ENCODE measurements at places on chromosomes 3 and 15.

DNA sequence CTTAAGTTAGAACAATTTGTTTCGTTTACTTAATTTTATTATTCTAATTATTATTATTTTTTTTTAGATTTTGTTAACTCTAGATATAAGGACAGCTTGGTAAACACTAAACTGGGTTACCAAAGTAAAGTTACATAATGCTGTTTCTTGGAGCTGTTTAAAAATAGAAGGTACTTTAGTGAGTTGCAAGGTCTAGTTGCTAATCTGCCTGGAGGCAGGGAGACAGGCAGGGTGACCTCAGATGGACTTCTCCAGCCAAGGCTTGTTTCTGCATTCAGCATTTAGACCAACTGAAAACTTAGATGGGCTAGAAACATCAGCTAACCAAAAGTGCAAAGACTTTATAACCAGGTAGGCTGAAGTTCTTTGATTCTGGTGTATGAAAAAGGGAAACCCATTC lies 336.4 kb upstream of the GRM7 start:
- DNase-seq, result no peak

DNA sequence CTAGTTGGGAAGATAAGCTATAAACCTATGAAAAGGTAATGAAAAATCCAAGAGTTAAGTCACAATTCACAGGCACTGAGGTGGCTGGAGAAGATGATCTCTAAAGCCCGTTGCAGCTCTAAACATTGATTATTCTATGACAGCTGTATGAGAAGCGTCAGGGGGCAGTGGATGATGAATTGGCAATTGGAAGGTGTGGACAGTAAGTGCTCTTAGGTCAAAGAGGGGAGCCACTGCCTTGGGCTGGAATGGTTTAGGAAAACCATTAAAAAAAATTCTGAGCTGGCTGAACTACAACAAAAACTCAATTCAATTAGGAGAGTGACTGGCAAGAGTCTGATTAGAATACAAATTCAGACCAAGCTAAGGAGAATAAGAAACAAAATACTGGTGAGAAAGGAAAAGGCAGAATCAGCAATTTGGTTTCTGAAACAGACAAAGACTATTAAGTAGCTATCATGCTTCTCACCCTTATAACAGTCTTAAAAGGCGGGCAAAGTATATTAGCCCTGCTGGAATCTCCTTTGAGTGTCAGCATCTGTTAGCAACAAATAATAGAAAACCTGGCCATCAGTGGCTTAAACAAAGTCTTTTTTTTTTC lies 8.8 kb upstream of the NMD3 start:
- DNase-seq, result no peak

GRCh38 chr3:194081826-194082225 lies 54.1 kb upstream of the HES1 start:
- no peak for DNase-seq

GRCh38 chr15:63015618-63016017 lies 26.9 kb upstream of the TPM1 start:
- no peak for DNase-seq

GRCh38 chr3:111541911-111542483 lies at the start of gene CD96:
CD96 (plus strand) TSS chr3:111542197; CDS start chr3:111542249, 52 bp downstream.
- DNase-seq, result no peak

GRCh38 chr3:134027631-134028030 lies 2.1 kb downstream of the SLCO2A1 start:
- no peak for DNase-seq

DNA sequence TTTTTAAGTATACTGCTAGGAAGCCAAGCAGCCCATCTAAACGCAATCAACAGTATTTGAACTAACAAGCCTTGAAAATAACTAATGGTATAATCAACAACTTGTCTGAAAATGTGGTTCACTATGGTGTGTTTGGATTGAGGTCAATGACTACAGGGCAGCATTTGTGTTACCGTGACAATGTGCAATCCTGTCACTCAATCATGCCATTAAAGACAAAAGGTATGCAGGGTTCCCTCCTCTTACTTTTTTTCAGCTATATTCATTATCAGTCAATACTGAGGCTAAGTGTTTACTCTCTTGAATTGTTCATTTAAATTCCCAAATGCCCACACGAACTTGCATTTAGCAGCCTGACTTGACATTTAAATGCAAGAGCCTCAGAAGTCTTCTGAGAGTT lies 1099.3 kb upstream of the EPHA6 start:
- DNase-seq, result no peak

DNA sequence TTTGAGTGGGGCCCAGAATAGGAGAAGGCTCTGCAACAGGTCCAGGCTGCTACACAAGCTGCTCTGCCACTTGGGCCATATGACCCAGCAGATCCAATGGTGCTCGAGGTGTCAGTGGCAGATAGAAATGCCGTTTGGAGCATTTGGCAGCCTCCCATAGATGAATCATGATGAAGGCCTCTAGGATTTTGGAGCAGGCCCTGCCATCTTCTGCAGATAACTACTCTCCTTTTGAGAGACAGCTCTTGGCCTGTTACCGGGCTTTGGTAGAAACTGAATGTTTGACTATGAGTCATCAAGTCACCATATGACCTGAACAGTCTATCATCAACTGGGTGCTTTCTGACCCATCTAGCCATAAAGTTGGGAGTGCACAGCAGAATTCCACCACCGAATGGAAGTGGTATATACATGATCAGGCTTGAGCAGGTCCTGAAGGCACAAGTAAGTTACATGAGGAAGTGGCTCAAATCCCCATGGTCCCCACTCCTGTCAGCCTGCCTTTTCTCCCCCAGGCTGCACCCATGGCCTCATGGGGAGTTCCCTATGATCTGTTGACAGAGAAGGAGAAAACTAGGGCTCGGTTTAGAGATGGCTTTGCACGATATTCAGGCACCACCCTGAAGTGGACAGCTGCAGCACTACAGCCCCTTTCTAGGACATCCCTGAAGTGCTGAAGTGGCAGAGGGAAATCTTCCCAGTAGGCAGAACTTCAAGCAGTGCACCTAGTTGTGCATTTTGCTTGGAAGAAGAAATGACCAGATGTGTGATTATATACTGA lies 971.4 kb downstream of the MCTP2 start:
- DNase-seq, result no peak

DNA sequence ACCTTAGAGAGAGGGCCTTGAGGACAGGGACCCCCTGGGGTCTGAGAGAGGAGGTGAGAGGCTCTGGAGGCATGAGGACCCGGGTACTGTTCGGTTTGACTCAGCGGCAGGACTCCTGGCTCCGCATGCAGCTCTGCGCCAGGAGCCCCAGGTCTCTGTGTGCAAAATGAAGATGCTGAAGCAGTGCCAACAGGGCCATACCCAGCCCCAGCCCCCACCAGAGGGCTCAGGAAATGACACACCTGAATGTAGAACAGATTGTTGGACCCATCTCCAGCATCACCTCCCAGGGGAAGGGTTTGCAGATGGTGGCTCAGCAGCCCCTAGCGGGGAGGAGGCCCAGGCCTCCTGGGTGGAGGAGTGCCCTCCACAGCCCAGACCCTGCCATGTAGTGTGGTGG lies 30.2 kb downstream of the EPHB3 start:
- no peak for DNase-seq

DNA sequence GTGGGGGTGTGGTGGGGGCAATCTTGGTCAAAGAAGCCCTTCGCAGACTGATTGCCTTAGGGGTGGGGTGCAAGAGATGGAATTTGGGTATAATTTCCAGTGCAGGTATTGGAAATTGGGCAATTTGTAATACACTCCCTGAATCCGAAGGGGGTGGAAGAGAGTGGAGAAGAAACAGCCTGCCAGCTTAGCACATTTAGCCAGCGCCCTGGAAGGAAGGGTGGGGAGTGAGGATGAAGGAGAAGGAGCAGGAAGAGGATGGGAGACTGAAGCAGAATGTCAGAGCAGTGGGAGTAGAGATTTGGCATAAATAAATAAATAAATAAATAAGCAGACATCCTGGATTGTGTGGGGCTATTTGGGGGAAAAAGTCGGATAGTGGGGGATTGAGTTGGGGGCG lies 1.6 kb downstream of the GAP43 start:
- DNase-seq, result no peak

DNA sequence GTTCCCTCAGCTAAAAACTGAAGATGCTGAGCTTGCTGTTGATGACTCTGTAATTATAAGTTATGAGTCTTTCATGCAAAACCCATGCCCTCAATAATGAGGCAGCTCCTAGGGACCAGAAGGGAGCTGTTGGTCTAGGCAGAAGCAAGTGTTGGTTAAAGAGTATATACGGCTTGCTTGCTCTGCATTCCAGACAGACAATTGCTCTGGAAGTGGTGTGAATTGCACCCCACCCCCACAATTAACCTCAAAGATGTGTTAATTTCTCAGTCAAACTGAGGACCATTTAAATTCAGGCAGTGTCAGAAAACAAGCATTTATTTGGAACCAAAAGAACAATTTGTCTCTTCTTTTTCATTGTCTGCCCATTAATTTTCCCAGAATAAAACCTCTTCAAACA lies 163.5 kb upstream of the EOMES start:
- DNase-seq, result no peak

- DNase-seq, result no peak
Measured at GRCh38 chr3:112605285-112605684, 35.7 kb downstream of the CCDC80 start.

- DNase-seq, result no peak
Measured at GRCh38 chr3:71629289-71629688, 45.8 kb upstream of the FOXP1 start.

- DNase-seq, result no peak
Measured at GRCh38 chr3:79329154-79329553, 438.6 kb downstream of the ROBO1 start.

- no peak for DNase-seq
Measured at GRCh38 chr3:95476534-95476933, 1337.9 kb upstream of the EPHA6 start.

- DNase-seq, result no peak
Measured at GRCh38 chr3:170709046-170709445, 123.2 kb upstream of the SLC7A14 start.

DNA sequence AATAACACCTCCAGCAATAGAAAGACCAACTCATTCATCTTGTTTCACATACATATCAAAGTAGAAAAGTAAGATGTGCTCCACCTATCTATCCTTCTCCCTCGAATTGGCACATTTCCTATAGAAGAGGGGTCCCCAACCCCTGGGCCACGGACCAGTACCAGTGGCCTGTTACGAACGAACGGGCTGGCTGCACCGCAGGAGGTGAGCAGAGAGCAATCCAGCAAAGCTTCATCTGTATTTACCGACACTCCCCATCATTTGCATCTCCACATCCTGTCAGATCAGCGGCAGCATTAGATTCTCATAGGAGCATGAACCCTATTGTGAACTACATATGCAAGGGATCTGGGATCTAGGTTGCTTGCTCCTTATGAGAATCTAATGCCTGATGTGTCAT lies 95.0 kb upstream of the CGNL1 start:
- no peak for DNase-seq

- no peak for DNase-seq
Measured at GRCh38 chr15:69636169-69636915, 183.7 kb downstream of the RPLP1 start.

- DNase-seq, result no peak
Measured at GRCh38 chr3:4950351-4950784, 28.9 kb upstream of the BHLHE40 start.

DNA sequence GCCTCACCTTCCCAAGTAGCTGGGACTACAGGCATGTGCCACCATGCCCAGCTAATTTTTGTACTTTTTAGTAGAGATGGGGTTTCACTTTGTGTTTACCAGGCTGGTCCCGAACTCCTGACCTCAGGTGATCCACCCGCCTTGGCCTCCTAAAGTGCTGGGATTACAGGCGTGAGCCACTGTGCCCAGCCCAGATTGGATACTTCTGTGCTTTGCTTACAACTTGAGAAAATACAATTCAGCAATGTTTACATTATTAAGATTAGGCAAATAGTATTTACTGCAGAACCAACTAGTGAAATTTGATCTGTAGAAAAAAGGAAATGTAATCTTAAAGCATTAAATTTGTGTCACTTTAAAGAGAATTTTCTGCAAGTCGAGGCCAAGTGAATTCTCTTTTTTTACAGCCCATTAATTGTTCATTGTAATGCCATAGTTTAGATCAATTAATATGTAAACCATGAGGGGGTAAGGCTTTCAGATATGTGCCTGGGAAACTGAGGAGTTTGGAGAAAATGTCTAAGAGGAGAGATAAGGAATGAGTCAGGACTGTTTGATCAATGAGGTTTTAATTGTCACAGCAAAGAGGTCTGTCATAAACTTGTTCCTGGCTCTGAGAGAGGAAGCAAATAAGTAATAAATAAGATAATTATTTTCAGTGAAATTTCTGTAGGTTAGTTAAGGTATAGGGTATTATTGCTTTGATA lies 15.3 kb downstream of the PYDC2 start:
- DNase-seq, result no peak

GRCh38 chr3:146783446-146783845 lies 178.3 kb upstream of the PLSCR5 start:
- no peak for DNase-seq

DNA sequence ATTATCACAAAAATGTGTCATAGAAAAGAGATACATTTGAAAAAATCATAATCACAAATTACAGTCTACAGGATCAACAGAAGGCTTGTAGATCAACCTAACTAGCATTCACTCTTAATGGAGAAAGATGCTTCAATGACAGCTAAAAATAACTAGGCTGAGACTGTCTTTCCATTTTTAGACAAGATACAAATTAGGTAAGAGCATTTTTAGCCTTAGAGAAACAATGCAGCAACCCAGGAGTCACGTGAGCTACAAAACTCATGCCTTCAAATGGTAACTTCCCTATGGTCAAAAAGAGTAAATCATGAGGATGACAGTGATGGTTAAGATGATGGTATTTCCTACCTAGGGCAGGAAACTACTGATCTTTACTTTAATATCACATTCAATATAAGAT lies 415.4 kb downstream of the MAGI1 start:
- DNase-seq, result no peak

- DNase-seq, result no peak
Measured at GRCh38 chr15:58489289-58490085, 57.7 kb downstream of the LIPC start.

DNA sequence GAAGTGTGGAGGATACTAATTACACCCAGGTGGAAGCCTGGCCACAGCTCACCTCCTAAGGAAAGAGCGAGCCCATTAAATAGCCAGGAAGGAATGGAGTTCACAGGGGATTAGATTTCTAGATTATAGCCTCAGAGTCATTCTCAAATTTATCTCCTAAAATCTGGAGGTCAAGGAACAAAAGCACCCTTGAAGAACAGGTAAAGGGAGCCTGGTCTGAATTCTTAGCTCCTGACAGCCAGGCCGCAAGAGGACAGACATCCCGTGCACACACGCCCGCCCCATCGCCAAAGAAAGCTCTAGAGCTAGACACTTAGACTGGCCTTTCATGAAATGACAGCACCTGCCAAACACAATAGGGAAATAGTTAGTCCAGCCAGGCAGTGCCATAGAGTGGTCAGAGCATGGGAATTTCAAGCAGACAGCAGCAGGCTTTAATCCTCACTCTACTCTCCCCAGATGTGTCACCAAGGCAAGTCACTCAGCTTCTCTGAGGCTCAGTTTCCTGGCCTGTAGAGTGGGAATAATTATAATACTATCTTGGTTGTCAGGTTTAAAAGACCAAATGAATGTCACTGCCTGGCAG lies 59.2 kb downstream of the LIPC start:
- DNase-seq, result no peak
